Kidney tubule cell (primary cell): ENCODE measurements at places on chromosomes 13 and 19.

- no peak for DNase-seq
Observed at GRCh38 chr13:41455725-41456419, 1.5 kb upstream of the RGCC start.

DNA sequence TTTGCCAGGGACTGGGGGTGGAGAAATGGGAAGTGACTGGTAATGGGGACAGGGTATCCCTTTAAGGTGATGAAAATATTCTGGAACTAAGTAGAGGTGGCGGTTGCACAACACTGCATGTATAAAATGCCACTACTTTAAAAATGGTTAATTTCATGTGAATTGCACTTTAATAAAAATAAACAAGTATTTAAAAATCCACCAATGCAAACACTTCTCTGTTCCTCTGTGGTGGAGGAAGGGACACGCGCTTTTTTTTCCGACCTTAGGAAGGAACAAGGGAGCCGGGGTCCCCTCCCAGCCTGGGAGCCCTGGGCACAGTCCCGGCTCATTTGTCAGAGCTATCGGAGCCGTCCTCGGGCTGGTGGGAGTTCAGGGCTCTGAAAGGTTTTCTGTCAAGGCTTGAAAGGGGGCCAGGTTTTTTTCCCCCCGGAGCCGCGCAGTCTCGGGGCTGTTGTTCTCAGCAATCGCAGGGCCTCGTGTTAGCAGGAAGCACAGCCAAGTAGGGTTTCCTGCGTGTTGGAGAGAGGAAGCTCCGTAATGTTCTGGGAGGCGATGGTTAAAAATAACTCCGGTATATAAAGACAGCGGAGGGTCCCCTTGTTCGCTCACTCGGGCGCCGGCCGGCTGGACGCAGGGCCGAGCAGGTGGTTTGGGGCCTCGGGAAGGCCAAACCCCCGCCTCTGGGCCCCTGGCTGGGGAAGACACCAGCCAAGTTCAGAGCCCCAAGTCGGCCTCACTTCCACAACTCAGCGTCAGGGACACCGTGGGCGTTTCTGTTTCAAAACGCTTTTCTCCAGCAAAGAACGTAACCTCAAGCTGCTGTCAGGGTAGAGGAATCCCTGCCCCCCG lies 41.2 kb upstream of the KLF2 start:
- no peak for DNase-seq

GRCh38 chr13:108342369-108343289 lies 73.1 kb downstream of the TNFSF13B start:
- peak; percentile 30 for DNase-seq

DNA sequence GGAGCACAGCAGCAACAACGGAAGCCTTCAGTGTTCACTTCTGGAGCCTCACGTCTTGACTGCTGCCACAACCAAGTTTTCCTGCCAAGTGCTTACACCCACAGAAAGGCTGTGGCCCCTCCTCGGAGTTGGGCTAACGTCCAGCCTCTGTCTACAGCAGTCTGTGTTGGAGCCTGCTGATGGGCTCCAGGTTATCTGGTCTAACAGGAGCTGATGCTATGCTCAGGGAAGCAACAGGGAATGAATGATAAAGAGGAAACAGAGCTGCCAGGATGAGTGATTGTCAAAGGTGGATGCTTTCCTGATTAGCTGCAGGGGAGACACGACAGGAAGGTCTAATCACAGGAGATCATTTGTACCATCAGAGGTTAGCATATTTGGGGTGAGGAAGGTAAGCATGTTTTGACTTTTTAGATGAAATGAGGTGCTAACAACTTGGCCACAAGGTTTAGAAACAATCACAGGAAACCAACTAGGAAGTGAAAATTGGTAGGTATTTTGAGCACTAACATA lies 53.8 kb upstream of the RCBTB2 start:
- no peak for DNase-seq

GRCh38 chr19:32651729-32652140 lies 23.2 kb downstream of the ANKRD27 start:
- no peak for DNase-seq

DNA sequence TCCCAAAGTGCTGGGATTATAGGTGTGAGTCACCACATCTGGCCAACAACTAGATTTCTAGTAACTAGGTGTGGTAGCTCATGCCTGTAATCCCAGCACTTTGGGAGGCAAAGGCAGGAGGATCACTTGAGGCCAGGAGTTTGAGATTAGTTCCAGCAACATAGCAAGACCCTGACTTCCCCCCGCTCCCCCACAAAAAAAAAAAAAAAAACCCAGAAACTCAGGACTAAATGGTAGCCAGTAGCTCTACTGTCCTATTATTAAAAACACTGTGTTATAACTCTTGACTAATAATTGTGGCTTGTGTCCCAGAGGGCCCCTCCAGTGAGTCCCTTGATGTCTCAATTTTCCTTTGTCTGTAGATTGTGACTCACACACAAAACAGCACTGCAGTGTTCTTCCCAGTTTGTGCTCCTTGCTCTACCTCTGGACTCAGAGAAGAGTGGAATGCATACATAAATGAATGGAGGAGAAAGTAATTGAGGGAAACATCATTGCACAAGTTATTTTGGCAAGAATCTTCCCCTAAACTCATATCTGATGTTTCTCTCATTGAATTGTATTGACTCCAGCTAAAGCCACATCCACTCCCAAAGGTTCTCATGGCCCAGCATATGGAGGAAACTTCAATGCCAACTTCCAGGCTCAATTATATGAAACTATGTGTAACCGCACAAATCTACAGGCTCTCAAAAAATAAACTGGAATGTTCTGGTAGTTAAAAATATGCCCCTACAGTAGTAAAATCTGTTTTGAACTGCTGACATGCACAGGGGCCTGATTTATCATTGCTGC lies 8.8 kb downstream of the TPT1 start:
- DNase-seq = peak; percentile 83

GRCh38 chr13:59674616-59675015 lies 489.1 kb downstream of the DIAPH3 start:
- DNase-seq = peak; percentile 56

DNA sequence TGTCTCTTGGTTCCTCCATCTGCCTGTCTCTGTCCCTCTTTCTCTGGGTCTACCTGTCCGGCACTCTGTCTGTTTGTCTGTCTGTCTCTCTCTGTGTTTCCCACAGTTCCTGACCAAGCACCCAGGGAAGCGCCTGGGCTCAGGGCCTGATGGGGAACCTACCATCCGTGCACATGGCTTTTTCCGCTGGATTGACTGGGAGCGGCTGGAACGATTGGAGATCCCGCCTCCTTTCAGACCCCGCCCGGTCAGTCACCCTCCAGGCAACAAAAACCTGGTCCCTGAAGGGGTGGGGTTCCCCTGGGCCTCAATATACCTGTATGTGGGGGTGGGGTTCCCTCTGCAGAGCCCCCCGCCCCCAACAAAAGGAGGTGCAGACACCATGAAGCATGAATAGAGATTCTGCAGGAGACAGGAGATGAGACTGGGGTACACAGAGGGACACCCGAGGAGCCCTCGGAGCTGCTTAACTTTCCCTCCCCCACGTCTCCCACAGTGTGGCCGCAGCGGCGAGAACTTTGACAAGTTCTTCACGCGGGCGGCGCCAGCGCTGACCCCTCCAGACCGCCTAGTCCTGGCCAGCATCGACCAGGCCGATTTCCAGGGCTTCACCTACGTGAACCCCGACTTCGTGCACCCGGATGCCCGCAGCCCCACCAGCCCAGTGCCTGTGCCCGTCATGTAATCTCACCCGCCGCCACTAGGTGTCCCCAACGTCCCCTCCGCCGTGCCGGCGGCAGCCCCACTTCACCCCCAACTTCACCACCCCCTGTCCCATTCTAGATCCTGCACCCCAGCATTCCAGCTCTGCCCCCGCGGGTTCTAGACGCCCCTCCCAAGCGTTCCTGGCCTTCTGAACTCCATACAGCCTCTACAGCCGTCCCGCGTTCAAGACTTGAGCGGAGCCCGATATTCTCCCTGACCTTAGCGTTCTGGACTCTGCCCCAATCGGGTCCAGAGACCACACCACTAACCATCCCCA lies 2.6 kb upstream of the CACNG7 start:
- no peak for DNase-seq

DNA sequence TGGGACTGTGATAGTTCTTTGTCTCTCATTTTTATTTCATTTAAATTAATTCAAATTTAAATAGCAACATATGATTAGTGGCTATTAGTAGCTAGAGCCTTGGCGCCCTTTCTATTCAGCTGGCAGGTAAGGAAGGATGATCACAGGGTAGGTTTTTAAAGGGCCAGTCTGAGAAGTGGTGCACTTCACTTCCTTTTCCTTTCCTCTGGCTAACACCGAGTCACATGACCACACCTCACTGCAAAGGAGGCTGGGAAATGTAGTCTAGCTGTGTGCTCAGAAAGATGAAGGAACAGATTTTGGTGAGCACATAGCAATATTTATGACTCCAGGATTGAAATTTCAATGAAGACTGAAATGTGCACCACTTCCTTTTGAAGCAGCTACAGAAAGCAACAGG lies 128.7 kb downstream of the TSHZ3 start:
- DNase-seq = no peak

GRCh38 chr13:76715621-76716020 lies 170.6 kb downstream of the KCTD12 start:
- DNase-seq = no peak

DNA sequence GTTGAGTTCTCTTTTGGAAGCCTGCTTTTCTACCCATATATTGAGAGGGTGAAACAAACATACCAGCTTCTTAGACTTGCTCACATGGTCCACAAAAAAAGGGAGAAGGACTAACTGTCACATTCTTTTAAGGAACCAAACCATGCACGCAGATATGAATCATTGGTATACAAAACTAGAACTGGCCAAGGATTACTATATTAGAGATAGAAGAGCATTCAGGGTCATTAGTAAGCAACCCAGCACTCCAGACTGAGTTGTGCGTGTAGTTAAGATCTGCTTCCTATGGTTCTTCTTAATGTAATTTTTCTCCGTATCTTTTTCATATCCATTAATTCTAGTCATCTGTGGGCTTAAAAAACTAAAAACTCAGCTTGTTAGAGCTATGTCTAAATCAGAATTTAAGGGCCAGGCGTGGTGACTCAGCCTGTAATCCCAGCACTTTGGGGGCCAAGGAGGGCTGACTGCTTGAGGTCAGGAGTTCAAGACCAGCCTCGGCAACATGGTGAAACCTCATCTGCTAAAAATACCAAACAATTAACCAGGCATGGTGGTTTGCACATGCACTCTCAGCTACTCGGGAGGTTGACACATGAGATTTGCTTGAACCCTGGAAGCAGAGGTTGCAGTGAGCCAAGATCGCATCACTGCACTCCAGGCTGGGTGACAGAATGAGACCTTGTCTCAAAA lies 19.6 kb downstream of the ALG5 start:
- peak; percentile 50 for DNase-seq

DNA sequence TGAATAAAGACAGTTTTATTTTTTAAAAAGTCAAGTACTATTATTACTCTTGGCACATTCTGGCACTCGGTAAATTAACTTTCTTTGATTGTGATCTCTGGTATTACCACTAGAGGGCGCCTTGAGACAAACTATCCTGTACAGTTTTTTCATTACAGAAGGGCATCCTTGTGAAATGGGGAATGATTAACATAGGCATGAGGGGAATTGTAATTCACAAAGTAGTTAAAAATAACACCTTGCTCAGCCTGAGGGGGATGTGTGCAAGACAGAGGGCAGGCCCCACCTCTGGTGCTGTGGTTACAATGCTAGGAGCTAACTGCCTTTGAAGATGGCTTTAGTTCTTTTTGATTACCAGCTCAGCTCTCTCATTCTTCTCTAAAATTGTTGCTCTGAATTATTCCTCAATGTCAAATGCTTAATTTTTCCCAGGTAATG lies 24.2 kb upstream of the C1QTNF9B start:
- peak; percentile 87 for DNase-seq
